ENCODE measurements at places on chromosomes 2 and 18.

GRCh38 chr2:16588565-16588964, 77.1 kb downstream of the CYRIA start:
- no peak for DNase-seq

- DNase-seq: no peak
Measured at GRCh38 chr18:36449451-36449850, 151.9 kb downstream of the FHOD3 start.

DNA sequence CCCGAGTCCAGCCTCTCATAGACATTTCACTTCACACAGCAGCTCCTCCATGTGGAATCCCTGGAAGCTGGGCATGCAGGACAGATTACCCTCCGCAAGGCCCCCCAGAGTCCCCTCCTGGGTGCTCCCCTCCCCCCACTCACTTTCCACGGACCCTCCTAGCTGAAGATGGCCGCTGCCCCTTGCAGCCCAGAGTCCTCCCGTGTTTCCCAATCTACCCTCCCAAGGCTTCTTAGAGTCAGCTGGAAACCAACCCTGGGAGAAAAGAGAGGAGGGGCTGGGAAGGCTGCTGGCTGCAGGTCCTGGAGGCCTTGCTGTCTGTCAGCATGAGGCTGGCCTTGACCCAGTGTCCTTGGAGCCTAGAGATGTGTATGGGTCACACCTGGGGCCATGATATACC, 49.0 kb upstream of the HAAO start:
- no peak for DNase-seq

DNA sequence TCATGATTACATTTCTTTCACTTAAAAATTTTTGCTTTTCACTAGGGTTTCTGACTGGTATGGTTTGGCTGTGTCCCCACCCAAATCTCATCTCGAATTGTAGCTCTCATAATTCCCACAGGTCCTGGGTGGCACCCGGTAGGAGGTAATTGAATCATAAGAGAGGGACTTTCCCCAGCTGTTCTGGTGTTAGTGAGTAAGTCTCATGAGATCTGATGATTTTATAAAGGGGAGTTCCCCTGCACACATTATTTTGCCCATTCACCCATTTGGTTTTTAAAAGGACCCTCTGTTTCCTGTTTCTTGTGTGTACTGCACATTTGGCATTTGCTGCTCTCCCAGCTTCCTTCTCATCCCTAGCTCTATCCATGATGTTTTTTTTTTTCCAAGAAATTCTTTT, 27.8 kb upstream of the NETO1 start:
- no peak for DNase-seq

DNA sequence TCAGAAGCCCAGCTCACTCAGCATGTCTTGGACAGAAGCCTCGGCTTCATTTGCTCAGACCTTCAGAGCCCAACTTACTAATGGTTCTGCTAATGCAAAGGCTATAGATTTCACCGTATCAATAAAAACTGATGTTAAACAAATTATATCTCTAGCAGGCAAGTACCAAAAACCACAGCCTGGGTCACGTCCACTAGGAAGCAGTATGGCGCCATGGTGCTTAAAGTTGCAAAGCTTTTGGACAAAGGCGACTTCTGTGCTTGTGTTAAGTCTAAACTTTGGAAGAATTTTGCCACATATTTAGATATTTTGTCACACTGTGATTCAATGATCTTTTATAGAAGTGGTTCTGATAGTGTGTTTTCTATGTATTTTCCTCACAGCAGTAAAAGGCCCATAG, 276.8 kb upstream of the PARD3B start:
- no peak for DNase-seq

DNA sequence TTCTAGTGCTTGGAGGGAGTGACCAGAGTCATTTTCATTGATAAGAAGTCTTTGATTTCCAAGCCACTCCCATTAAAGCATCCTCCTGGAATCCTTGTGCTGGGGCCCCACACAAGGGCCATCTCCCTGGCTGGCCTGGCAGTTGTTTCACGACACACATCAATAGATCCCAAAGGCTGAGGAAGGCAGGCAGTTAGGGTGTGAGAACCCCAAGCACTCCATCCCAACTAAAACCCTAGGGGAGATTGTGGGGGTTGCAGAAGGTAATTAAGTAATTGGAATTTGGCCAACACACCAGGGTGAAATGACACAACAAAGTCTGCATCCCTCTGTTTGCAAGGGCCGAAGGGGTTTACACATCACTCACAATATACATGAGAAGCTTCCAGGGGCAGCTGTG, 578.1 kb upstream of the SYT4 start:
- DNase-seq: no peak

DNA sequence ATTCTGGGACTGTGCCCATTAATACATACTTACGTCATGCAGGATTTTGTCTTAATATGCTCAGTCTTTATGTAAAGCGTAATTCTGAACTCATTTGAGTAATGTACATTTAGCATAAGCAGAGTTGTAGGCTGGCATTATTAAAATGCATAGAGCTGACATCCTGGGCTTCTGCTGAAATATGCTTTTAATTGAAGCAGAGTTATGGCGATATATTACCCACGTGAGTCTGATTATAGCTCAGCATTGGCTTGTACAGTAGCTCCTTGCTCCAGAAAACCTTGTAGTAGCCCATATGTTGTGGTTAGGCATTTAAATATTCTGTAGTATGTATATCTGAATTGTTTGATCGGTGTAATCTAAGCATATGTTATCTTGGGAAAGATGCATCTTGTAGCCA, 233.9 kb downstream of the PTGR3 start:
- no peak for DNase-seq

GRCh38 chr2:64259312-64259711, 115.1 kb upstream of the PELI1 start:
- DNase-seq: no peak

- DNase-seq: no peak
Measured at GRCh38 chr2:28231110-28231631, 161.5 kb upstream of the FOSL2 start.

- DNase-seq: no peak
Measured at GRCh38 chr2:182652326-182652725, 63.7 kb upstream of the DNAJC10 start.

GRCh38 chr18:79483971-79484491, 88.3 kb downstream of the NFATC1 start:
- no peak for DNase-seq

DNA sequence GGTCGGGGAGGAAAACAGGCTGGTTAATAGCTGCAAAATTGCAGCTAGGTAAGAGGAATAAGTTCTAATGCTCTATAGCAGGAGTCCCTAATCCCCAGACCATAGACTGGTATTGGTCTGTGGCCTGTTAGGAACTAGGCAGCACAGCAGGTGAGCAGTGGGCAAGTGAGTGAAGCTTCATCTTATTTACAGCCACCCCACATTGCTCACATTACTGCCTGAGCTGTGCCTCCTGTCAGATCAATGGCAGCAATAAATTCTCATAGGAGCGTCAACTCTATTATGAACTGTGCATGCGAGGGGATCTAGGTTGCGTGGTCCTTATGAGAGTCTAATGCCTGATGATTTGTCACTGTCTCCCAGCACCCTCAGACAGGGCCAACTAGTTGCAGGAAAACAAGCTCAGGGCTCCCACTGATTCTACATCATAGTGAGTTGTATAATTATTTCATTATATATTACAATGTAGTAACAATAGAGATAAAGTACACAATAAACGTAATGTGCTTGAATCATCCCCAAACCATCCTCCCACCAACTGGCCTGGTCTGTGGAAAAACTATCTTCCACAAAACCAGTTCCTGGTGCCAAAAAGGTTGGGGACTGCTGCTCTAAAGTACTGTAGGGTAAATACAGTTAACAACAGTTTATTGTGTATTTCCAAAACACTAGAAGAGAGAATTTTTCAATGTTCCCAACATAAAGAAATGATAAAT, 91.7 kb upstream of the TFCP2L1 start:
- DNase-seq: no peak

DNA sequence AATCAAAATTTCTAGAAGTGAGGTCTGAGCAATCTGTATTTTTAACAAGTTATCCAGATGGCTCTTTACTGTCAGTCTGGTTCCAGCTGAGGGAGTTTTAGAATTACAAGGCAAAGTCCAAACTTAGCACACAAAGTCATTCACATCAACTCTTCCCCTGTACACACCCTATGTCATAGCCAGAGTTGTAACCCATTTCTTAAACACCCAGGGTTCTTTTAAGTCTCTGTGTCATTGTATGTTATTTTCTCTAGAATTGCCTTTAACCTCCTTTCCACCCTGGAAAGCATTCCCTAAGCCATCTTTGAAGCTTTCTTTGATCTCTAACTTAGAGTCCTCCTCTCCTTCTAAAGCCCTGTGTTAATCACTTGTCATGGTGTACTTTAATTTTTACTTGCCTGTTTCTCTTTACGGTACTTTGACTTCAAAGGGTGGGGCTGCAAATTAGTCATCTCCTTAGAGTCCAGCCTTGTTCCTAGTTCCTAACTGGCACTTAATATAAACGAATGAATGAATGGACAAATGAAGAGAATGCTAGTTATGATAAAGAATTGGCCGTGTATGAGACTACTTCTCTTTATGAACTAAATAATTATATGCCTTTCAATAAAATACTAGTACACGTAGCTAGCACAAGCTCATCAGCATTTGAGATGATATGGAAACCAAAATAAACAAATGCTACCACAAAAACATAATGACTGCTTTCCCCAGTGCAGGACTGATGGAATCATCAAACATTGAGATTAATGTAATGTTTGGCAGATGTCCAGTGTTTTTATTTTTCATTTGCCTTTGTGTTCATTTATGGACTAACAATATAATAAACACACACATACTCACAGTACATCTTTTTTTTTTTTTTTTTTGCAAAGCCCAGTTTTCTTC, 11.9 kb upstream of the ACTR3 start:
- peak; percentile 22 for DNase-seq

DNA sequence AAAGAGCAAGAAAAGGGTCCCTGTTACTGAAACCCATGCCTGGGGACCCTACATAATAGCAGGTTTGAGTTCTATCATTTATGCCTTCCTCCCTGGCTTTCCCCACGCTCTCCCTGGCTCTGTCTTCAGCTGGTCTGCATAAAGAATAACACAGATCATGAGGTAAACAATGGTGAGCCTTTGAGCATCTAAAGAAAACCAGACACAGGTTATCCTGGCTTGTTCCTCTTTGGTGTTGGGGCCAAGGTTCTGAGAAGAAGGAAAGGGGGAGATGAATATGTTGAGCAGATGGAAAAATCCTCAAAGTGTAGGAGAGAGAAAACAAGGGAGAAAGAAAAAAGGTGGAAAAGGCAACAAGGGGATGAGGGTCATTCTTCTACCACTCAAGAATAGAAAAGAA, 127.3 kb downstream of the CABYR start:
- no peak for DNase-seq
